ENCODE measurements at places on chromosomes 3 and 15.

GRCh38 chr3:197407053-197407452 is 108.6 kb upstream of the DLG1 start:
- no peak for DNase-seq

DNA sequence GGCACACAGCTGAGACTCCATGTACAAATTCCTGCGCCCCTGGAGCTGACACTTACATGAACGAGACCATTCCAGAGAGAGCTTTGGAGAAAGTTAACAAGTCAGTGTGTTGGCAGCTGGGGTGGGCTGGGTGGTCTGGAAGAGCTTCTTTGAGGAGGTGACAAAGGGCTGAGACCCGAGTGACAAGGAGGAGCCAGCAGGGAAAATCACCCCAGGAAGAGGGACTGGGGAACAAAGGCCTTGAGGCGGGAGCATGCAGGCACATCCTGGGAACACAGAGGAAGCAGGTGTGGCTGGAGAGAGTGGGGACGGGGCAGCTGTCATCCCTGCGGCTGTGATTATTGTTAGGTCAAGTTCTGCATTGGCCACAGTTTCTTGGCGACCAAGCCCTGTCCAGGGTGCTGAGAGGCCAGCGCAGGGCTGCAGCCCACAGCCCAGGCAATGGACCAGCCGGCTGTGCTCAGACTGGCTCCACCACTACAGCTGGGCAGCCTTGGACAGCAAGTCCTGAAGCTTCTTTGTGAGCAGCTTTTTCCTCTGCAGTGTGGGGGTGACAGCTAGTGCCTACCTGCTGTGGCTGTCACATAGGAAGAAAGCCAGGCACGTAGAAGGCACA is 34.2 kb upstream of the PRR23E start:
- DNase-seq = no peak

DNA sequence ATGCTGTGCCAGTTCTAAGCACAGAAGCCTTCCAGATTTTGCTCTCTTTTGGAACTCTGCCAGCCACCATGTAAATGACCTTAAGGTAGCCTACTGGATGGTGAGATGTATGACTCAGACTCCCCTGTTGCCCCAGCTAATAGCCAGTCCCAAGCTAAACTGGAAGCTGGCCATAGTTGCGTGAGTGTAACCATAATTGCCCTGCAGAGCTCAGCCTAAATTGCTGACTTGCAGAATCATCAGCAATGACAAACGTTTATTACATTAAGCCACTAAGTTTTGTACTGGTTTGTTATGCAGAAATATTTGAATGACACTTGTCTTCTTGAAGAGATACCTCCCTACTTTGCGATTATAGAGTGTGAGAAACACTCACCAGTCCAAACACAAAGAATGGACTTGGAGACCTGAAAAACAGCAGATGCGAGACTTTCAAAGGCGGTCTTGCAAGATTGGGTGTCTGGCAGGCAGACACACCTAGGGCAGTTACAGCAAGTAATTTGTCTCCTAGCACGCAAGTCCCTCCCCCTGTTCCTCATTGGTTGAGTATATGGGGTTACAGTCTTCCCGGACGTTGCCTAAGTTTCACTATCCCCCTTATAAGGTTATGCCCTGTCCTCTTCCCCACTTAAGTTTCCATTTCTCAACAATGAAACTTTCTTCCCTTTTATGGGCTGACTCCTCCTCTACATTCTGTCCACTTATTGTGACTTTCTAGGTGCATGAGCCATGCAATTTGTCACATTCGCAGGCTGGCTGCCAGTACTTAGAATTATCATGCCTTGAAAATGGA is 83.6 kb upstream of the XCR1 start:
- DNase-seq = peak; percentile 97

DNA sequence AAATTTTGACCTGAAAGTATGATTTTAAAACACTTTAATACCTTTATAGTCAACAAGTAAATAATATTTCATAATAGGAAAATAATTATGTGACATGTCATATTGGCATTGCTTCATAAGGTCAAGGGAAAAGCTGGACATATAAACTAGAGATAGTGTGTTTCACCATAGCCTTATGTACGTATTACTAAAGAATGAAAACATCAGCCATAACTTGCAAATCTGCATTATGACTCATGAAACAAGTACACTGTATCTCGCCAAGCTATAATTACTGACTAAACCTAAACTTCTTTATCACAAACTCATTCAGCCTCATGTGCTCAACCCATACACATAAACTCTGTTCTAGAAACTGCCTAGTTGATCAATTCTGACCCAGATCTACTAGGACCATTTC is 950.1 kb downstream of the FHIT start:
- DNase-seq = no peak

GRCh38 chr3:148202386-148202785 is 495.3 kb upstream of the AGTR1 start:
- DNase-seq = no peak

- DNase-seq = no peak
Measured at GRCh38 chr15:83483612-83484011, 36.5 kb downstream of the SH3GL3 start.

DNA sequence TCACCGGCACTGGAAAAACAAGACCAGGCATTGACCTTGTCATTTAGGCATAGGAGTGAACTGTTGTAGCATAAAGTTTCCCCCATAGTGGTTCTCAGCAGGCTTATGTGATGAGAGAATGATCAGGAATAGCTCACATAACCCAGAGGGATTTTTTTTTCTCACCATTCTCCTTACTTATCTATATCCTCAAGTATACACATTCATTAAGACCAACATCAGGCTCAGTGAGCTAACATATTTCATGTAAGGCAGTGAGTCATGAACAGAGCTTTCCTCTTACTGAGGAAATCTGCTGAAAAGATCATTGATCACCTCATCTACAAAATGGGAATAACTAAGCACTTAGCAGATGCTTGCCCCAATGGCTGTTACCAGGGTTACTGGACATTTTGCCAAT is 396.6 kb upstream of the TMCO5A start:
- DNase-seq = no peak

- no peak for DNase-seq
Measured at GRCh38 chr15:80732818-80733217, 37.7 kb downstream of the ABHD17C start.

DNA sequence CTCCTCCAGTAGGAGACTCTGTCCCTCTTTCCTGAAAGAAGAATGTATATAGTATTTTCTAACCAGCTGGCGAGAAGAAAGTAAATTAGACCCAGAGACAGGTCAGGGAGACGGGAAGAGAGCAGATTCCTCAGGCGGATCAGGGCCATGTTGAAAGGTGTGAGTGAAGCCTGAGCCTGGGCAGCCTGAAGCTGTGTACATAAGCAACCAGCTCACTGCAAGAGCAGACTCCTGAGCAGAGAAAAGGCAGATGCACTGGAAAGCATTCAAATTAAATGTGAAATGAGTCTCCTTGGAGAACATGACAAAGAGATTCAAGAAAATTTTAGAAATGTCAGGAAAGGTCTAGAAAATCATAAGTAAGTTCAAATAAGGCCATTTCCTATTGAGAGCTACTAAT is 165.8 kb downstream of the GOLIM4 start:
- DNase-seq = no peak

DNA sequence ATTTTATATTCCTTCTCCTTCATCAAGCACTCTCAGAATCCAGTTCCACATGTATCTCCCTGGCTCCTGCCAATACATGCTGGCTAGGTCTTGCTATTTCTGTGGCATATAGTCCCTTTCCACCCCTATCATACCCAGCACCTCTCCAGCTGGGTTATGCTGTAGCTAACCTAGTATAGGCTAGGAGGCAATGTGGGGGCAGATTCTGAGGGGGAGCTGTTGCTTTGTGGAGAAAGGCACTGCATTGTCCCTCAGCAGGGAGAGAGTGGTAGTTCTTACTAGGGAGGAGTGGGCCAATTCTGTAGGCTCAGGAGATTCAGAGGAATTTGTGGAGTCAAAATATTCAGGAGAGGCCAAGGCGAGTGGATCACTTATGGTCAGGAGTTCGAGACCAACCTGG is 39.4 kb upstream of the UBL7 start:
- DNase-seq = no peak

GRCh38 chr3:129013491-129013891 is 12.4 kb downstream of the EFCC1 start:
- no peak for DNase-seq

- DNase-seq = no peak
Measured at GRCh38 chr3:170862618-170863374, 7.2 kb downstream of the RPL22L1 start.

DNA sequence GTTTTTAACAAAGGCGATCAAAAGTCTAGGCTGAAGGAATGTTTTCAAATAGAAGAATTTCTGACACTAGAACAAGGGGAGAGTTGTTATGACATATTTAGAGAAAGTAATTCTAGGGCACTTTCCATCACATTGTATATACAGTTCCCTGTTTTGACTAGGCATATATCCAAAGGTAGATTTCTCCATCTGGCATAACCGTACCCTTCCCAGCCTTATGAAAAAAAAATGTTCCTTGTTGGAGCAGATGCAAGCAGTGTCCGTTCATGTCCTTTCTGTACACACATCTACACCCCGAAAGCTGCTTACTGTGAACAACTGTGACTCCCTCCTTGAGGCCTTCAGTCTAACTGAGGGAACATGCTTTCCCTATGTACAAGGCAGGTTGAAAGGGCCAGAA is 271.7 kb upstream of the GBE1 start:
- DNase-seq = no peak

DNA sequence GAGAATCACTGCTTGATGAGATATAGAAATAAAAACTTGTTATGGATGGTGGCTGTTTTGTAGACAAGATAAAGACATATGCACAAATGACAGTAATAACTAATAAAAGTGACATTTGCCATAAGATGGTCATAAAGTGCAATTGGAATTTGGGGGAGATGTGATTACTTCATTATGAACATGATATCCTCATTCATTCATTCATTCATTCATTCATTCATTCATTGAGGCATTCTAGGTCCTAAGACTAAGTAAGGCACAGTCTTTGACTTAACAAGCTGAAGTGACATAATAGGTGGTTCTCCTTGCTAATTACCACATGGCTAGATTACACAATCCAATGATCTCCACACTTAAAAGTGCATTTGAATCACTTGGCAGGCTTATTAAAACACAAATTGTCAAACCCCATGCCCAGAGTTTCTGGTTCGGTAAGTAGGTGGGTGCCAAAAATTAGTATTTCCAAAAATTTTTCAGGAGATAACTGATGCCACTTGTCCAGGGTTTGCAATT is 18.9 kb downstream of the RAP2B start:
- no peak for DNase-seq

DNA sequence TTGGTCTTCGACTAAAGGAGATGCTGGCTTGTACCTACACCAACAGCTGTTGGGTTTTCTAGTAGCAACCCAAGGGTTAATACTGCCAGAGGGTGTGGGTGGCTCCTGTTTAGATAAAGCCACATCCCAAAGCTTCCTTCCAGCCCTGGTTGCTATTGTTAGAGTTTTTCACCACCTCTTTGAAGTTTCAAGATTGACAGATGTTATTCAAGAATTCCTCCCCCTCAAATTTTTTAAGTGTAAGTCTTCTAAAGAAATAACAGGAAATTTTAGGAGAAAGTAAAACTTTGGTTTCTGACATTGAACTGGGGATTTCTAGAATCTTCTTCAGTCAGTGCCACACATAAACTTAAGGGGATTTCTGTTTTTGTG is 60.9 kb downstream of the TGFBR2 start:
- no peak for DNase-seq

GRCh38 chr3:112602217-112602838 is 38.6 kb downstream of the CCDC80 start:
- peak; percentile 13 for DNase-seq

DNA sequence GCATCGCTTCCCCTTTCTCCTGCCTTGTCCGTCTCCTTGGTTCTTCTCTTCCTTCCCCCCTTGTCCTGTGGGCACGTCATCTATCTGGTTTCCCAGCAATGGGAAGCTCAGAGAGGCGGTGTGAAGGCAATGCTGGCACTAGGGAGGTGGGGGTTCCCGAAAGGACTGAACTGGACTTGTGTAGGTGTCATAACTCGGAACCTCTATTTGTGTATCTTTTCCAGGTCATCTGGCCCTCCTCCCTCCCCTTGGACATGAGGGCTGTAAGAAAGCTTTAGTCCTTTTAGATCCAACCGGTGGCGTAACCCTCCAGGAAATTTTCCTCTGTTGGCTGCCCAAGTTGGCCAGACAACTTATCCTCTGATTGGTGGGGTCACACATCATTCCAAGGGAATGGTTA is 231.5 kb upstream of the TLE3 start:
- no peak for DNase-seq

DNA sequence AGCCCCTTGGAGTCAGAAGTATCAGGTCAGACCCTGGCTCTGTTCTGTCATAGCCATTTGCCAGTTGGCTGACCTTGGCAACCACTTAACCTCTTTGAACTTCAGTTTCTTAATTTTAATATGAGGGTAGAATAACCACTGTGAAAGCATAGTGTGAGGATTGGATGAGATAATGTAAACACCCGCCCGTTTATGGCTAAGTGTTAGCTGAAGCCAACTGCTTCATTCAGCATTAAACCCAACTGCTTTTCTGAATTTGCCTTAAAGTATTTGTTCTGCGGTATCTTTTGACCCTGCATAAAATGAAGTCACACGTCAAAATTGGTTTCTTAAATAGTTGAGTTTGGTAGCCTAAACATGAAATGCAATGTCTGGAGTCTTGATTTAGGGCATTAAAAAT is 121.5 kb upstream of the ABHD17C start:
- no peak for DNase-seq

DNA sequence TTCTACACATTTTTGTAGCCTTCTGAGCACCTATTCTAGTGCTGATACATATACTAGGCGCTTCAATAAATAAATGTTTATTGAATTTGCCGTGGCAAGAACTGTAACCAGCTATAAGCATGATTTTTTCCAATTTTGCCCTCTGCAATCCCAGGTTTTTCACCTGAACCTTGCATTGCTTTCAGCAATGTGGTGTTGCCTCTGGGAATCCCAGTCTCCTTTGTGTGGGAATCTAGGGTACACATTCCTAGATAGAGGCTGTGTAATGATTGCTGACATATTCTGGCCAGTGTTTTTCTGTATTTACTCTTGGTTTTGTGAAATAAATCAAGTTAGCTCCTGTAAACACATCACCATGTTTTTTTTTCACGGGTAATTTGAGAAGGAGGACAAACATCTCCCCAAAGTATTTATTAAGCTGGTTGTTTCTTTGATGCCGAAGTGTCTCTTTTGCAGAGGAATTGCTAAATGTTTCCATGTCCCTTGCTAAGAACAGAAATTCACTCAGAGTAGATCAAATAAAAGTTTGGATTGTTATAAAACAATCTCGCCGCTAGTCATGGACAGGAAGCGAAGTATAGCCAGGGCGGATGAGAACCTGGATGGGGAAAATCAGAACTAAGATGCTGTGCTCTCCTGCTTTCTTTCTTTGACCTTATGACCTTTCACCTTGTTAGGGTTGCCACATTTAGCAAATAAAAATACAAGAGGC is 1.2 kb downstream of the CFAP91 start:
- no peak for DNase-seq

DNA sequence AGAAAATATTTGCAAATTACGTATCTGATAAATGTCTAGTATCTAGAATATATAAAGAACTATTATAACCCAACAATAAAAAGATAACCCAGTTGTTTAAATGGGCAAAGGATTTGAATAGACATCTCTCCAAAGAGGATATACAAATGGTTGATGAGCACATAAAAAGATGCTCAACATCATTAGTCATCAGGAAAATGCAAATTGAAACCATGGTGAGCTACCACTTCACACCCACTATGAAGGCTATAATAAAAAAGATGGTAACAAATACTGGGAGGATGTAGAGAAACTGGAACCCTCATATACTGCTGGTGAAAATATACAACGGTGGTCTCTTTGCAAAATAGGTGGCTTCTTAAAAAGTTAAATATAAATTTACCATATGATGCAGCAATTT is 28.0 kb downstream of the RAD51 start:
- no peak for DNase-seq

GRCh38 chr3:105388176-105388575 is 21.5 kb downstream of the ALCAM start:
- DNase-seq = no peak
